ENCODE measurements at places on chromosomes 16 and 17. TPM values are rescaled to one million over a fixed set of nuclear protein-coding genes. Genes with fewer than 3 reads are reported as not detected.

DNA sequence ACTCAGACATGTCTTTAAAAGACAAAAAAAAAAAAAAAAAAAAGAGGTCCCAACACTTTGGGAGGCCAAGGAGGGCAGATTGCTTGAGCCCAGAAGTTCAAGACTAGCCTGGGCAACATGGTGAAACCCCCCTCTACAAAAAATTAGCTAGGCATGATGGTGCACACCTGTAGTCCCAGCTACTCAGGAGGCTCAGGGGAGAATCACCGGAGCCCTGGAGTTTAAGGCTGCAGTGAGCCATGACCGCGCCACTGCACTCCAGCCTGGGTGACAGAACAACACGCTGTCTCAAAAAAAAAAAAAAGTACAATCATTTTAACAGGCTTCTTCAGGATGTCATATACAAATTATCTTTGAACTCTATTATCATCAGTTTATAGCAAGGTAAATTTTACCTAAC lies 22.0 kb downstream of the C16orf87 start:
- DNase-seq, result no peak

DNA sequence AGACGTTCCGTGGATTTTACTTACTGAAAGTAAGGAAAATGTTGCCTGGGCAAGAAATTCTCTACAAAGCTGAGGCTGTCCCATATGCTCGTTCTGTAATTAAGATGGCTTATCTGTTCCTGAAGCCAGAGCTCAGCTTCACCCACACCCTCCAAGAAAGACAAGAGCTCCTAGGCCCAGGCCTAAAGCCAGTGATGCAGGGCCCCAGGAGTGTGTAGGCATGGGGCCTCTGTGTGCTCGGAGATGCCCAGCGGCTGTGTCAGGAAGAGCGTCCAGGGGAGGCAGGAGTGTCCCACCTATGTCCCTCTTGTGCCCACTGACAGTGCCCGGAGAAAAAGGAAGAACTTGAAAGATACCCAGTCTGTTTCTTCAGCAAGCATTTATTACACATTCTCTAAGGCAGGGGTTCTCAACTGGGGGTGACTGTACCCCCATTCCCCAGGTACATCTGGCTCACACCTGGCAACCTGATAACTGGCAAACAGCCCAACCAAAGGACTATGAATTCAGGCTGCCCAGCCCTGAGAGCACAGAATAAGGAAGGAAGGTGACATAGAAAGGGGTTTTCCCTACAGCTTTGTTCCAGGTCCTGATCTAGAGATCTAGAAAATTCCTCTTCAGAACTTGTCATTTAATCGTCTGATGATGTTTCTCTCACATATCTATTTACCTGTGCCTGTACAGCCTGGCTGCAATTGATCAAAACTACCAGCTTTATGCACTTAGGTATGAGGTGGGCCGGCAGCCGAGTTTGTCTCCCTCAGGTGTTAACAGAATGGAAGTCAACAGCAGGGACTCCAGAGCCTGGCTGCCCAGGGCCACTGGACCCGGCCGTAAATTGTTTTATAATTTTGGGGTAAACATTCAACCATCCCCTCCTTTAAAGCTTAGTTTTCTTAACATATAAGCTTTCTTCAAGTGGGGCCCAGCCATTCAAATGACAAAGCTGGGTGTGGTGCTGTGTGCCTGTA lies 12.0 kb downstream of the SNN start:
- DNase-seq, result no peak

The ESRP2 gene
- total RNA-seq, result 8.7 TPM

The ZG16B gene
- 1,549 TPM for total RNA-seq

The CX3CL1 gene
- 4.2 TPM for total RNA-seq

The SGCA gene
- 148 TPM for total RNA-seq
